ENCODE measurements at places on chromosomes 2 and 18.

GRCh38 chr2:215780907-215781685 is 232.3 kb downstream of the MREG start:
- DNase-seq: no peak

- DNase-seq: no peak
Measured at GRCh38 chr2:217890445-217890844, 112.3 kb downstream of the TNS1 start.

GRCh38 chr2:18752022-18752493 is 162.7 kb upstream of the NT5C1B start:
- no peak for DNase-seq

- no peak for DNase-seq
Measured at GRCh38 chr2:186426153-186427016, 59.7 kb upstream of the ZC3H15 start.

- DNase-seq: no peak
Measured at GRCh38 chr2:215749092-215749957, 264.0 kb downstream of the MREG start.

GRCh38 chr2:26584656-26585055 is 56.5 kb downstream of the CIB4 start:
- no peak for DNase-seq

All from activated CD4-positive, alpha-beta T cell treated with anti-CD3 and anti-CD28 coated beads, Interleukin-2, amount 50 U/mL, for 24 hours (primary cell).